Inflammatory macrophage (primary cell): ENCODE measurements at places on chromosomes 3 and 15.

DNA sequence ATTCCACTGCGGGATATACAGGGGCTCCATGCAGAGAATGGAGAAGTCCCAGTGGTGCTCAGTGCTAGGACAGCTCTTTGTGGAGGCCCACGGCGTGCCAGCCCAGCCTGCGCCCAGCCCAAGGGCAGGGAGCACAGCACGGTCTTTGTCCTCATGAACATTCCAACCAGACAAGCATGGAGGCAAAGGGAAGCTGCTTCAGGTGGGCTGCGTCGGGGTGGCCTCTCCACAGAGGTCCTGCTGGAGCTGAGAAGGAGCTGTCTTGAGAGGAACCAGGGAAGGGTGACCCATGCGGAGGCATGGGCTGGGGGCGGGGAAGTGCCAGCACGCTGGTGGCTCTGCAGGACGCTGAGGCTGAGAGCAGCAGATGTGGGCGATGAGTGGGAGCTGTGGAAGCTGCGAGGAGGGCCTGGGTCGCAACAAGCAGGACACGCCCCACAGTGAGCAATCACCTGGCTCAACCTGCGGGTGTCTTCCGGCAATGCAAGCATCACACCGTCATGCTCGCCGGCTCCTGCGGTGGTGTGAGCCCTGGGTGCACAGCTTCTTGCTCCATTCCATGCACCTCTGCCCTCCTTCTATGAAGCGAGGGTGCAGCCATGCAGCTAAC, 14.0 kb upstream of the KLF15 start:
- DNase-seq, result no peak

DNA sequence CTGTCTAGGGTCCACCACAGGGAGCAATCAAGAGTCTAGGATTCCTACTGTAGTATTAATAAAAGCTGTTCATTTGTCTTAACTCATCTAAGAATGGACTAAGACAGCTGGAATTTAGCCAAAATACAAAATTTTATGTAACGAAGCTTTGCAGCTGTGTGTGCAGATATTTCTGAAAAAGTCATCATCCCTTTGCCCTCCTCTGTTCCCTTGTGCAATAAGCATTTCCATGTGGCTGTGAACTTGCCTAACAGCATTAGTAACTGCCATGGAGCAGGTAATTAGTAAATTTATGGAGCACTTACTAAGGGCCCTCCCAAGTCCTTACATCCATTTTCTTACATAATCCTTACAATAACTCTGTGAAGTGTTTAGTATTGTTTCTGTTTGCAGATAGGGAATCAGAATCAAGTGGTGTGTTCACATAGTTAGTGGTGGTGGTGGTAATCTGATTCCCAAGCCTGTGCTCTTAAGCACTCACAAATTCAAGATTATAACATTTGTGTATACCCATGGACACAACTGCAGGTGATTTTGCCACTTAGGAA, 114.5 kb downstream of the RARB start:
- DNase-seq, result no peak

GRCh38 chr3:79230266-79230665, 537.5 kb downstream of the ROBO1 start:
- no peak for DNase-seq

DNA sequence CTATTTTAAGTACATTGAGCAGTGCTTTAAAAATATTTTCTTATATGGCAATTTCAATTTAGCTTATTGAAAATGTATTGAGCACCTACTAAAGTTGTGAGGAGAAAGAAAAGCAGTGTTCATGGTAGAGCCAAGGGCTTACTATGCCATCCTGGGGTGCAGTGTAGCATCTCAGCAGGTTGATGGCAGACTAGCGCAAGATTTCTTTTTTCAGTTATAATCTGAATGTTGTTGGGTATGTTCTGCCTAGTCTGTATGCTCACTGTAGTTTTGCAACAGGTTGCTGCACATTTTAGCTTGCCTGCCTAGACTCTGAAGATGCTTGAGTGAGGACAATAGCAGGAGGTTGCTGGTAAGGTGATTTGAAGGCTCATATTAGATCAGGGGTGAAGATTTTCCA, 103.1 kb upstream of the UNC13C start:
- no peak for DNase-seq

- DNase-seq, result no peak
These were observed 18.8 kb downstream of the ATP11B start for GRCh38 chr3:182812123-182812522.

DNA sequence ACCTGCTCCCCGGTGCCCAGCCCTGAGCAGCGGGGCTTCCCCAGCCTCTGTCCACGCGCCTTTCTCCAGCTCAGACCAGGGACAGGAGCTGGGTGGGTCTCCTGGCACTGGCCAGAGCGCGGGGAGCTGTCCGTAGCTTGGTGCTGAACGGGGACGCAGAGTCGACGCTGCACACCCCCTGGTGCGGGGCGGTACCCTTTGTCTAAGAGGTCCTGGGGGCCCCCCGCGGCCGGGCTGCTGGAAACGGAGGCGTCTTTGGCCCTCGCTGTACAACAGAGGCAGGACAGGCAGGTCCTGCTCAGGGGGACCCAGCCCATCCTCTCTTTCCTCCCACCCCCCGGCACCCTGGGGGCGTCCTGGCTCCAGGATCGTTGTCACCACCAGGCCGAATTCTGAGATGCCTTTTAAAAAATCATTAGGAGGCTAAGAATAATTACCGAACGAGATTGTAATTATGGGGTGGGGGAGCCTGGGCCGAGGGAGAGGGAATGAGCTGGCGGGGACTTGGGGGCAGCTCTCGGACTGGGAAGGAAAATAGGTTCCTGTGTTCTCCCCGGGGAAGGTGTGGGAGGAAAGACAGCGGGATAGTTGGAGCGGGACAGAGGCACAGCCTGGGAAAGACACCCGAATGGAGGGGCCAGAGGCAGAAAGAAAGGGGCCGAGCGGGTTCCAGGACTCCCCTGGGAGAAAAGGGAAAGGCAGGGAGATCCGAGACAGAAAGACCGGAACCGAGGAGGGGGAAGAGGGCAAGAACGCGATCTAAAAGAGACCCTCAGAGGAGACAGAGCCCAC, 4.1 kb upstream of the SKOR1 start:
- peak; percentile 41 for DNase-seq

DNA sequence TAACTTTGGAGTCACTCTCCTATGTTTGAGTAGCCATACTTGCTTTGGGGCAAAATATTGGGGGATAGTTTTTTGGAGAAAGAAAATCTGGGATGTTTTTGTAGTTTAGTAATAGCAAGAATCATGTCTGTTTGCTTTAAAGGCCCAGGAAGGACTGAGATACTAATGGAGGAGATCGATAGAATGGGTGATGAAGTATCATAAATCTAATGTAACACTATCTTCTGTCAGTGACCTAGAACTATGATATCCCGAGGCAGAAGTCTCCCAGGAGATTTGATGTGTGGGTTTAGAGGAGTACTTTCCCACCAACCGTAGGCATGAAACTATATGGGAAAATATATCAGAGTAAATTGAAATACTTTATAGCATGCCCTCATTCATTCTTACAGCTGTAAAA, 21.0 kb upstream of the NFKBIZ start:
- DNase-seq, result no peak

DNA sequence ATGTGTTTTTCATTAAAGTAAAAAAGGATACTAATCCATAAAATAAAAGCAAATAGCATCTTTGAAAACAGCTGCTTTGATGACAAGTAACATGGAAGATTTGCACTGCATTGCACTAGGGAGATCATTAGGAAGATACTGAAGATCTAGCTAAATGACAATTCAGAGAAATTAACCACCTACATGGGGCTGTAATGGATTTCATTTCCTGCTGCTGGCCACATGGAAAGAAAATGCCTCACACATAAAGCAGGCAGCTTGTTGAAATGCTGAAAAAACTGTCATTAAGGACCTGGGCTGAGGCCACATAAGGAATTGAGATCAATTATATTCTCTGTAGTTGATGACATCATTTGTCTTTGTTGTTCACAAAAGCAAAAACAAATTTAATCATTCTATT, 94.1 kb downstream of the PYDC2 start:
- DNase-seq, result no peak

DNA sequence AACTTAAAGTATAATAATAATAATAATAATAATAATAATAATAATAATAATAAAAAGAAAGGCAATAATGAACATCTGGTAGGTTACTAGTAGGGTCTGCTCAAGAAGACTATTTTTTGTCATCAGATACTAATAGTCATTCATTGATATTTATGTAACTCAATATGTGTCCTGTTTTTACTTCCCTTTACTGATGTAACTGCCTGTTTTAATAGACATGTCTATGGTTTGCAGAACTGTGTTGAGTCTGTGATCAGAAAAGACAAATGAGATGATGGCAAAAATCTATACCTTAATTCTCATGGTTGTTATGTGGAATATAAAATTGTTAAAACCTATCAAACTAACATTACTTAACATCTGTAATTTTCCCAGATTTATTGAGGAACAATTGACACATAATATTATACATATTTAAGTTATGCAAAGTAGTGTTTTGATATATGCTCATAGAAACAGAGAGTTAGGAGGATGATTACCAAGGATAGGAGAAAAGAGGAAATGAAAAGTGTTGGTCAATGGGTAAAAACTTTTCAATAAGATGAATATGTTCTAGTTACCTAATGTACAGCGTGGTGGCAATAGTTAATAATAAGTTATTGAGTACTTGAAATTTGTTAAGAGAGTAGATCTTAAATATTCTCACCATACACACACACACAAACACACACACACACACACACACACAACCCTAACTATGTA, 699.4 kb downstream of the ZPLD1 start:
- no peak for DNase-seq

DNA sequence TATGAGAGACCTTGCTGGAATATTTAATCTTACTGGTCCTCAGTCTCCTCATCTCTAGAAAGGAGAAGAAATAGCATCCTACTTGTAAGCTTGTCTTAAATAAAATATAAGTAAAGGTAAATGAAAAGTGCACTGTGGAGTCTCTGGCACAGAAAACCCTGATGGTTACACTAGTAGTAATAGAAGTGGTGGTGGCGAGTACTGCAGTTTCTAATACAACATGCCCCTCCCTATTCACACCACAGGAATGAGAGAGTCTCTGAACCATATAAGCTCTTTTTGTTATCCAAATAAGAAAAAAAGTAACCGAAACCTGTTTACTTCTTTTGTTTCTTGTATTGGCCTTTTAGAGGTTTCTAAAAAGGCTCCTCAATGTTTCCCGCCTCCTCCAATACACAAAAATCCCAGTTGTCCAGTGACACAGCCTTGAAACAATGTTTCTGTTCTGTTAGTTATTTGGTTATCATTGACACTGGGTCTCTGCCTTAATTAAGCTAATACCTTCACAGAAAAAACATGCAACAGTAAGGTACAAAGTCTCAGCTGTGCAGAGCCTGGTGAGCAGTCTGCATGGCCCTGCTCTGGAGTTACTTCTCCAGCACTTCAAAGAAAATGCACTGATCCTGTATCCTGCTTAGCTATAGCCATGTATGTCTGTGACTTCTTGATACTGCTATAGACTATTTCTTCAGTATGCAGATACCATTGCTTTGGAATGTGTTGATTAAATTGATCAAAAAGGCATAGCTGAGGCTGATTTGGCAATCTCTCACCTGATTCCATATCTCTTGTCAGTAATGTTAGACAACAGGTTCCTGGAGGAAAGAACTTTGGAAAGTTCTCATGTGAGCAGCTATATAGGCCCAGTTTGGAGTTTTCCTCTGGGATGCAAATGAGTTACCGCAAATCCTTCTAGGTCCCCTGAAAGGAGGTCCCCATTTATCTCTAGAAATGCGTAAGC, 315.6 kb upstream of the IL12A start:
- no peak for DNase-seq

DNA sequence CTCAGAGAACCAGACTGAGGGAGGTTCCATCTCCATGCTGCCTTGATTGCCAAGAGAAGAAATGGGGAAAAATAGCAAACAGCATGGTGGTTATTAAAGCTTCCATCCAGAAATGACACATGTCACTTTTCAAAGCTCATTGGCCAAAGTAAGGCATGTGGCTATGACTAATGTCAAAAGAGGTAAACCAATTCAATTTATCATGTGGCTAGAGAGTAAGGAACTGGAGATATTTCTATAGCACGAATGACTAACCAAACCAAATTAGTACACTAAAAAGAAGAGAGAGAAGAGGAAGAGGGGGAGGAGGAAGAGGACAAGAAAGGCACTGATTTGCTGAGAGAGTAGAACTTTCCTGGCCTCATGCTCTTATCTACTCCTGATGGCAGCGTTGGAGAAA, 115.2 kb upstream of the SLC6A11 start:
- peak; percentile 23 for DNase-seq

DNA sequence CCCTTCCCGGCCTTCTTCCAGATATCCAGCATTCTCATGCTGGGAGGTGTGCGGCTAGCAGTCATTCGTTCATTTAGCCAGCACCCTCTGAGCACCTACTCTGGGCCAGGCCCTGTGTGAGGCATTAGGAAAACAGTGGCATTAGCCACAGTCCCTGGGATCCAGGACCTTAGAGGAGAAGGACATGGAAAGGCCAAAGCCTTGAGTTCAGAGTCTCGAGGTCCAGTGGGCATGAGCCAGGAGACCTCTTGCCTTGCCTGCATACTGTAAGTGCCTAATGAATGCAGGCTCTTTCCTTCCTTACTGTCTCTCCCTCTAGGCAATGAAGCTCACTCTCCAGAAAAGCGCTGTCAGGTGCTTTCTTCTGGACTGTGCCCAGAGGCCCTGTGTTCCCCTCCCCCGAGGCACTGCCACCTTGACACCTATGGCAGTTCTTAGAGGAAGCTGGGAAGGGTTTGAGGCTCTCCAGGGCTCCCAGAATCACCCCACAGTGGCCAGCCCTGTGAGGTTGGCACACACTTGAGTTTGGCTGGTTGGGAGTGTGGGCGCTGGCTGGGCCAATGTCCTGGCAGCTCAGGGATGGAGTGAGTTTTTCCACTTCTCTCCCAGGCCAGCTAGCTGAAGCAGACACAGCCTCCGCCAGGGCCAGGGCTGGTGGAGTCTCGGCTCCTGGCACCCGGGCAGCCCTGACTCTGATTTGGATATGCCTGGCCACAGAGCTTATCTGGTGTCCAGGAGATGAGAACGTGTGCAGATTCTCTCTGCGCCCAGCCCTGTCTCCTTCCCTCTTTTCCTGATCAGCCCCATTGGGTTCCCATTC, 5.4 kb downstream of the CORO2B start:
- no peak for DNase-seq

DNA sequence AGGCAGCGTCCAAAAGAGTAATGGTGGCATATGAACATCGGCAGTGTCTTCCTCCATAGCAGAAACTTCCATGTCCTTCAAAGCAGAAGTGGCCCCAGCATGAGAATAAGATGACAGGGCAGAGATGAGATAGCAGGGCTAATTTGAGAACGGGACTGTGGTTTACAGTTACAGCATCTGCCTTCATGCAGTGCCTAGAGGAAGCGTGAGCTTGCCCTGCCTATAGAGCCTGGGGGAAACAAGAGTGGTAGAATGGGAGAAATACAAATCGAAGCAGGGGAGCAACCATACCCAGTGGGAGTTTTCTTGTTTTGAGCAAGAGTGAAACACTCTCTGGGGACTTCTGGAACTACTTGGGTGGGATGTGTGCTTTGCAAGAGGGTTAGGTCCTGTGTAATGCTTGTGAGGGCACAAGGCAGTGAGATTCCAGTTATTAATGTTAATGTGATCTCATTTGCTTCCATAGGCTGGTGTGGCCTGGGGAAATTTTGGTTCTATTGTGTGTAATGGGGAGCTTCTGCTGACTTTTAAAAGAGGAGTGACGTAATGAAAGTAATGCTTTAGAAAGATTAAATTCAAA, 616.9 kb downstream of the ZIC1 start:
- no peak for DNase-seq

GRCh38 chr3:124149771-124150170, 157.8 kb upstream of the ROPN1 start:
- no peak for DNase-seq
